ENCODE measurements at places on chromosomes 1 and 21.

DNA sequence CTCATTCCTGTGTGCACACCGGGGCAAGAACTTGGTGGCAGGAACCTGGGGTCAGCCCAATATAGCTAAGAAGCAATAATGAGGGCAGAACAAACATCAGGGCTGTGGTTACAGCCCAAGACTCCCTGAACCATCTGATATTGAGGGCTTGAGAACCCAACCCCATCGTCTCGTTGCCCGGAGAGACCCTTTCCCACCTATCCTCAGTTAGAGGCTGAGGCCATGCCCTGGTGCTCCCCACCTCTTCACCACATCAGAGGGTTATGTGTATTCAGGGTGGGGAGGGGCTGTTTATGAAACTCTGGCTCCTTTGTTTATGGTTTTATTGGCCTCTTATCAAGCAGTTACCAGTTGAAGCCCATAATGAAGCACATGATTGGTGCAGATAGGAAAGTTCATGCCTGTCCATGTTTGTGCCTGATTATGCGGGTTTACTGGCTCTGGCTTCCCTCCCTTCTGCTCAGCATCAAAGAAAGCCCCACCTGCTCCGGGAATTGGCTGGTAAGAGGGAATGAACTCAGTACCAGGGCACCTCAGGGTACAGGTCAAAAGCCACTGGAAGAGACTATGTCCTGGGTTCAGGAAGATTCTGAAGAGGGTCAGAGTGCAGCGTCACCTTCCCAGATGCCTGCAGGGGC, 14.5 kb downstream of the NUAK2 start:
- no peak for DNase-seq

GRCh38 chr1:35962952-35963351, 32.0 kb downstream of the AGO3 start:
- no peak for DNase-seq

DNA sequence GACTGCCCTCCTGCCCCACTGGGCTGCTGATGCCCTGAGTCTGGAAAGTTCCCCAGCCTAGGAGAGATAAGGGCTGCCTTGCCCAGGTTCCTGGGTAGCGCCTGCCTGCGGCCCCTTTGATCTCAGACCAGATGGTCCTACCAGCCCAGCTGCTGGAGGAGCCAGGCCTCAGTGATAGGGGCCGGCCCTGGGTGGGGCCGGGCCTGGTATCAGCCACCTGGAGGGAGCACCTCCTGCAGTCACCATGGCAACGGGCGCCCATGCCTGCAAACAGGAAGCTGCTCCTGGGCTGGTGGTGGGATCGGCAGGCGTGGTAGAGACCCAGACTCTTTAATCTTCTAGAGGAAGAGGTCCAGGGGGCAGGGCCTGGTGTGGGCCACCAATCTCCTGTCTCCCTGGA, 119.7 kb upstream of the WNT4 start:
- DNase-seq: no peak

- DNase-seq: no peak
Measured at GRCh38 chr1:19130468-19130867, 79.6 kb downstream of the UBR4 start.

DNA sequence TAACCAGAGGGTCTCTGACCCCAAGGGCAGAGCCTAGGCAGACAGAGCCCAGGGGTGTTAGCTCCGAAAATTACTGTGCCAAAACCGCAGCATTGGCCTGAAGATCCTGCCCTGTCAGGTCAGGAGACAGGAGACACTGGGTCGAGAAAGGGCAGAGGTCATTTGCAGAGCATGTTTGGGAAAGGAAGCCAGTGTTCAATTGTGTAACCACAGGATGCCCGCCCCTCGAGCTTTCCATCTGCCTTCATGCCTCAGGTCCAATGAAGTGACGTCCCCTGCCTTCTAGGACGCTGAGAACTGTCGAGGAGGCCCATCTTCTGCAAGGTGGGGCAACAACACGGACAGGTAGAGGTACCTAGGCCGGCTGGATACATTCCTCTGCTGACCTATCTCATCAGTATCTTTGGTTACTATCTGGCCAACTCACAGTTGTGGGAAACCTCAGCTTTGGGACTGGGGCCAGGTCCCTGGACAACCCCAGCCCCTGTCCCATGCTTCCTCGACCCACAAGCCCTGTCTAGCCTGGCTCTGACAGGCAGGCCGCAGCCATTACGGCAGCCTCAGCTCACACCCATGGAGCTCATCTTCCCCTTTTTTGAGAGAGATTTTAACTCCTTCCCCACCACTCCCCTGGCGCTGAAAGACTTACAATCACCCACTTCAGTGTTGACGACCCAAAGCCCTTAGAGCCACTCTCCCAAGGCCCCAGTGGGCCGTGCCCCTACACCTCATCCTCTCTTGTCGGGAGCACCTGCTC, 1.3 kb downstream of the ARL8A start:
- DNase-seq: no peak

GRCh38 chr1:14262637-14263036, 335.8 kb upstream of the KAZN start:
- DNase-seq: no peak

- DNase-seq: no peak
Measured at GRCh38 chr1:58303841-58304240, 242.7 kb downstream of the OMA1 start.

GRCh38 chr1:195568389-195568788, 1039.9 kb downstream of the KCNT2 start:
- no peak for DNase-seq

GRCh38 chr1:54439550-54440223, 33.5 kb upstream of the SSBP3 start:
- DNase-seq: no peak

DNA sequence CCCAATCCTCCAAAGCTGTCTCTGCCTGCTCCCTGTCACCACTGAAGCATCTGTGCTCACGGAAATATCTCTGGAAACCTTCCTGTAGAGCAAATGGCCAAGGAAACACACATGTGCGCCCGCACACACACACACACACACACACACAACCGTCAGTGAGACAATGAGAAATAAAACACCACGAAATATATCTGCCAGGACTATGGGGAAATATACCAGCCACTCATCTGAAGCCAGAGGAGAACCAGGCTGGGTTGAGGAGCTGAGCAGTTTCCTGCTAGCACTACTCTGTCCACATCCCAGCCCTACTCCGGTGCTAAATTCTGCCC, 25.1 kb upstream of the PLXNA2 start:
- no peak for DNase-seq

GRCh38 chr1:48979940-48980339, 203.2 kb upstream of the BEND5 start:
- DNase-seq: no peak

DNA sequence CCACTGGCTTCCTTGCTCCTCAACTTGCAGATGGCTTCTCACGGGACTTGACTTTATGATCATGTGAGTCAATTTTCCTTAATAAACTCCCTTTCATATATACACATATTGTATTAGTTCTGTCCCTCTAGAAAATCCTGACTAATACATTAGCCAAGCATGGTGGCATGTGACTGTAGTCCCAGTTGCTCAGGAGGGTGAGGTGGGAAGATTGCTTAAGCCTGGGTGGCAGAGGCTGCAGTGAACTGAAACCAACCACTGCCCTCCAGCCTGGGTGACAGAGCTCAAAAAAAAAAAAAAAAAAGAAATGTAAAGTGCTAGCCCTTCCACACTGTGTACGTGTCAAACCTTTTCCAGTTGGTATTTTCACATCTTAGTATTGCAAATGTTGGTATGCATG, 857.0 kb downstream of the LTN1 start:
- no peak for DNase-seq

GRCh38 chr21:46054451-46054881, 43.4 kb upstream of the COL6A2 start:
- DNase-seq: no peak

GRCh38 chr1:221234791-221235190, 355.5 kb downstream of the HLX start:
- DNase-seq: no peak

DNA sequence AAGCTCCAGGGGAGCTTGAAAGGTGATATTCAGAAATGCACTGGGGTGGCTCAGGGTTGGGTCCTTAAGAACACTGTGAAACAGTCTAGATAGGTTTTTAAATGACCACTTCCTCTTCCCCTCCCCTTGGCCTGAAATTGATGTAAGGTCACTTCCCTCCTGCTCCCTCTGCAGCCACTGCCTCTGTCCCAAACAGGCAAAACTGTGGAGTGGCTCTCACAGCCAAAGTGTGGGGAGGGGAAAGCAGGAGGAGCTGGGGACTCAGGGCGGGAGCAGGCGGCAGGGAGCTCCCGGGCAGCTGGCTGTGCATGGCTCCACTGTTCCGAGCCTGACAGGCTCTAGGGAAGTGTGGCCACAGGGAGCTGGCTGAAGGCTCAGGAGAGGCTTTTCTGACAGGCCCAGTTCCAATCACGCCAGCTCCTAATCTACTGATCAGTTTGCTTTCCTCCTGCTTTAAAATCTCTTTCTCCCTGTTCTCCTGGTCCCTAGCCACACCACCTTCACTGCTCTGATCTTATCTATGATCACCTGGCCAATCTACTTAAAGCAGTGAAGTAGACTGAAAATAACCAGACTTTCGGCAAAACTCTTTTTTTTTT, 5.1 kb upstream of the CSRP1 start:
- DNase-seq: no peak

GRCh38 chr21:14560555-14560954, 14.4 kb upstream of the SAMSN1 start:
- DNase-seq: no peak

- DNase-seq: peak; percentile 41
Measured at GRCh38 chr1:206912445-206913095, 9.2 kb downstream of the FCMR start.

- DNase-seq: no peak
Measured at GRCh38 chr1:178258536-178258935, 164.6 kb downstream of the RASAL2 start.

GRCh38 chr1:98021126-98021525, 100.3 kb upstream of the DPYD start:
- DNase-seq: no peak

DNA sequence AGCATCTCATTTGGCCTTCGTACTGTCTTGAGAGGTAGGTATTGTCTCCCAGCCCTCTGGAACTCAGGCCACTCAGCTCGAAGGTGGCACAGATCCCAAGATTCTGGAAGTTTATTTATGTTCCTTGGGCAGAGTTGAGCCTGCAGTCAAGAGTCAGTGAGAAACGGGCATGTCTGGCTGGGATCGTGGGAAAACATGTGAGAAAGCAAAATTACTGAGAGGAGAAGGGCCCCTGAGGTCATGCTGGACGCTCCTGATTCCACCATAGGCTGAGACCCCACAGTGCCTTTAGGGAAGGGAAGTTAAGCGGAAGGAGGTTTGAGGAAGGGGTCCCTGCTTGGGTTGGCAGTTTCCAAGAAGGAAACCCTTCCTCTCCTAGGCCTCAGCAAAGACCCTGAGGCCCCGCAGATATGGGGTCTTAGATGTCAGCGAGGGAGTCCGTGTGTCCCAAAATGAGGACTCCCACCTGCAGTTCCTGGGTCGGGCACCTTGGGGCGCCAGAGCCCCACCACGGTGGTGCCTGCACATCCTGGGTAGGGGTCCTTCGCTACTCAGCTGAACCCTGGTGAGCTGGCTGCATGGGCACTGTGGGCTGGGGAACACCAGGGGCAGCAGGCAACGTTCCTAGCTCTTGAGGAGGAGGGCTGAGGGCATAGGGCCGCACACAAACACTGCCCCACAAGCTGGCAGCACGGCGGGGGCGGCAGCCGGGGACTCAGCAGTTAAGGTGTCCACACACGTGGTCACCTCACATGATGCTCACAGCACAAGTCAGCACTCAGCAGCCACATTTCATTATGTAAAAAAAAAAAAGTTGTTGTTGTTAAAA, 12.3 kb upstream of the SEMA4A start:
- DNase-seq: no peak

DNA sequence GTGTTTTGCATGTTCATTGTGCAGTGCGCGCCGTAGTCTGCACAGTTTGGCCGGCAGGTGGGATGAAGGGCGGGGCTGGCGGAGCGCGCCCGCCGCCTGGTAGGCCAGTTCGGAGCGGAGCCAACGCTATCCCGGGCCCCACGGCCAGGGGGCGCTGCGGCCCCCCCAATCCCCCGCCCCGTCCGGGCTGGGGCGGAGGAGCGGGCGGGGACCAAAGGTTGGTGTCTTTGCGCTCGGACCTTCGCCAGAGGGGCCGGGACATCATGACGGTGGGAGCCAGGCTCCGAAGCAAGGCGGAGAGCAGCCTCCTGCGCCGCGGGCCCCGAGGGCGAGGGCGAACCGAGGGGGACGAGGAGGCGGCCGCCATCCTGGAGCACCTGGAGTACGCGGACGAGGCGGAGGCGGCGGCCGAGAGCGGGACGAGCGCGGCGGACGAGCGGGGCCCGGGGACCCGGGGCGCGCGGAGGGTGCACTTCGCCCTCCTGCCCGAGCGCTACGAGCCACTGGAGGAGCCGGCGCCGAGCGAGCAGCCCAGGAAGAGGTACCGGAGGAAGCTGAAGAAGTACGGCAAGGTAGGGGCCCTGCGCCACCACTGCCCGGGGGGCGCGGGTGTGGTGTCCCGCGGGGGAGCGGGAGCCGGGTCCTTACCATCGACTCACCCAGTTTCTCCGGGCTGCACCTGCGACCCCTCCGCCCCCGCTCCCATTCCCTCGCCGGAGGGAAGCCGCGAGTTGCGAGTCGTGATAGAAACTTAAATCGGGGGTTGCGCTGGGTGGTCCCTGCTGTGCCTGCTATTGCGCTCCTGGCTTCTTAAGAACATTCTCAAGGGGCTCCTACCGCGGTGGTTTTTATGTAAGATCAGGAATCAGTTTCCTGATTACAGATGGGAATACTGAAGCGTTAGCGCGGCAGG, at the start of gene C1orf115:
TSS of gene C1orf115 (plus strand) at position 224 of the 913 bp plus-strand sequence. CDS start at position 264, 40 bp downstream.
- no peak for DNase-seq

DNA sequence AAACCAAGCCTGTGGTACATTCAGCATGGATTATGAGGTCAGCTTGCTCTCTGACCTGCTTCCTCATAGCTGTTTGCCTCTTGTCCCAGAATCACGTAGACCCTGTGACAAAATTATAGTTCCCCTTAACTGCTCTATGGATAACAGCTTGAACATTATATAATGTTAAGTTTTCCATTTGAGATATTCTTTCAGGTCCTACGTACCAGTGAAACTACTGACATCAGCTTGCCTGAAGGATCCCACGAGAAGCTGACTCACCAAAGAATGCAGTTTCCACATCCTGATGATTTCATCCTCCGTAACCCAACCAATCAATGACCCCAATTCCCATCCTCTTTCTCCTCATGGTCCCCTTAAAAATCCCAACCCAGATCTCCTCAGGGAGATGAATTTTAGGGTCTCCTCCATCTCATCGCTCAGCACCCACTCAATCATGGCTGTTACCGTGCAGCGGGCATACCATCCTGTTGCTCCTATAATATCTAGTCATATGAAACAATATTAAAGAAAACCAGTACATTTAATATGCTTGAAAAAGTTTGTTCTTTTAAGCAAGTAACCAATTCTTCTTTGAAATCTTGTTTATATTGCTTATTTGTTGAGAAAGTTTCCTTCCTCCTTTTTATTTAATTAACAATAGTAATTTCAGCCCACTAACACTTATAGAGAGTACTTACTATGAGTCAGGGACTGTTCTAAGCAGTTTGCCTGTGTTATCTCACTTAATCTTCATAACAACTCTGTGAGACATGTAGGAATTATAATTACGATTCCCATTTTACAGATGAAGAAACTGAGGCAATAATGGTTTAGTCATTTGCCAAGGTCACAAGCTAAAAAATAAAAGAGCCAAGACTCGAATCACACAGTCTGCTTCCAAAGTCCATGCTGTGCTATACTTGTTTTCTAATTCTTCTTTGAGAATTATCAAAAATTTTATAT, 27.4 kb downstream of the CHML start:
- DNase-seq: peak; percentile 47

GRCh38 chr1:101728029-101728428, 268.7 kb downstream of the OLFM3 start:
- no peak for DNase-seq
